ENCODE measurements at places on chromosomes 11 and 22.

DNA sequence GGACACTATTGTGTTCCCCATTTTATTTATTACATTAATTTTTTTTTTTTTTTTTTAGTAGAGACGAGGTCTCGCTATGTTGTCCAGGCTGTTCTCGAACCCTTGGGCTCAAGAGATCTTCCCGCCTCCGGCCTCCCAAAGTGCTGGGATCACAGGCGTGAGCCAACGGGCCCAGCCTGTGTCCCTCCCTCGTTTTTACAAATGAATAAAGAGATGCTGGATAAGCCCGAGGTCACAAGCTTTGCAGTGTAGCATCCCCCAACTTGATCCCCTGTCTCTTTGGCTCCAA lies 297 bp upstream of the MTFP1 start:
- DNase-seq, result no peak

- no peak for DNase-seq
These were observed 41.7 kb downstream of the BRD1 start for GRCh38 chr22:49785841-49786471.

DNA sequence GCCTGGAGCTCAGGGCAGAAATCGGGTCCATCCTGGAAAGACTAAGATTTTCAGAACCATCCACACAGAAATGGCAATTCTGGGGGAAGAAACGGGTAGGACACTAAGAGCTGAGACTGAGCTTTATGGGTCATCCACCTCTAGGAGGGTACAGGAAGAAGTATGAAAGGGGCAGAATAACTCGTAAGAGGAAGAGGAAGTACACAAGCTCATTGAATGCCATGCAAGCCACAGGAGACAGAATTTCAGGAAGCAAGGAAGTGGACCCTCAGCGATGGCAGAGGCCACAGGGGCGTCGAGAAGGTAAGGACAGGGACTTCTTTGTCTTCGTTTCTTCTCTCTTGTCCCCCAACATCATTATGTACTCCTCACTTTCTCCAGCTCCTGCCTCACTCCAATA lies 169.6 kb downstream of the MAML2 start:
- DNase-seq, result no peak

- DNase-seq, result peak; percentile 72
These were observed 16.5 kb upstream of the PRR5 start for GRCh38 chr22:44685384-44686056.

GRCh38 chr11:14446701-14447169 lies 52.9 kb downstream of the COPB1 start:
- DNase-seq, result no peak

GRCh38 chr11:69195824-69196782 lies 40.4 kb downstream of the SMIM38 start:
- DNase-seq, result no peak

DNA sequence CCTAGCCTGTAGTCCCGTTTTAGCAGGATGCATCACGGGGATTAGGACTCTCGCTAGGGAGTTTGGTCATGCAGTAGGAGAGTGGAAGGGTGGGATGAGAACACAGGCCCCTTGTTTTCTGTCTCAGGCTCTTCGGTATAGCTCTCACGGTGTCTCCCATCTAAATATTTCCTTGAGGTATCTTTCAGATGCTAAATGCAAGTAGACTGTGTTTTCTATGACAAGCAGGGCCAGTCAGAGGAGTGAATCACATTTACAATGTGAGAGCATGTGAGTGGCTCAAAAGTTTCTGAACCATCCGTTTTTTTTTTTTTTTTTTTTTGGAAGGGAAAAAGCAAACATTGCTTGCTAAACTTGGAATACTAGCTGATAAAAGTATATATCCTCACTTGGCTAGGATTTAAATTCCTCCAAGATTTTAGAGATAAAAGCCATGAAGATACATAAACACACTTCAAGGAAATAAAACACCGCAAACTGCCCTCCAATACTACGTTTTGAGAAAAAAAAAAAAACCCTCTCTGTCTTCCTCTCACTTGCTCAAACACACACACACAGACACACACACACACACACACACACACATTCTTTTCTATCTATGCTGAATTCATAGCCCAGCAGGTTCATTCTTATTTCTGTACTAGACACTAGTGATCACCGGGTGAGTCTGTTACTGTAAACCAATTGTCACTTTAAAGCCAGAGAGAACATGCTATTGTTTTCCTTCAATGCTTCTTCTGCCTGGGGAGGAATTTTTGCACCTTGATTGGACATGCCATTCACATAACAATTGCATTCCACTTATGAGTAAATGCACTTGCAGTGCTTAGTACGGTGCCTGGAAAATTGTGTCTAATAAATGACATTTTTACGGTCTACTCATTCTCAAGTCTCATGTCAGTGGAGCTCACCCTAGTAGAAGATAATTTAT lies 224.6 kb upstream of the CCDC90B start:
- DNase-seq, result no peak

DNA sequence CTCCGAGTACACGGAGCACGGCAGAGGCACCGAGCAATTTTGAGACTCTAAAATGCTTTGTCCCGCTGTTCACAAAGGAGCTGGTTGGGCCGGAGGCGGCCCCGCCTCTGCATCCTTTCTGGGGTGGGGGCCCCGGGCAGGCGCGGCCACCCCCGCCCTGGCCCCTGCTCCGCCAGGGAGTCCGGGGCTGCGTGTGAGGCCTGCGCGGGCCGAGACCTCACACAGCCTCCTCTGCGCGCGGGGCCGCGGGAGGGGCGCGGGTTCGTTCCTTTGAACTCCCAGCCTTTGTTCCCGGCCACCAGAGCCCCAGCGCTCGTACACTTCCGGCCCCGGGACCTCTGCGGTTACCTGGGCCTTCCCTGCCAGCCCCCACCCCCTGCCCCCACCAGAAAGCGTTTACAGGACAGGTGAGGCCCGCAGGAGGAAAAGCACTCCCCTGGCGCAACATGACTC lies 1.6 kb downstream of the FGF19 start:
- DNase-seq, result no peak

GRCh38 chr11:65703846-65704245 lies 8.2 kb upstream of the KAT5 start:
- DNase-seq, result no peak

- no peak for DNase-seq
These were observed 44.9 kb downstream of the GNB1L start for GRCh38 chr22:19809741-19810140.

GRCh38 chr22:49582181-49582580 lies 245.5 kb downstream of the BRD1 start:
- DNase-seq, result no peak

DNA sequence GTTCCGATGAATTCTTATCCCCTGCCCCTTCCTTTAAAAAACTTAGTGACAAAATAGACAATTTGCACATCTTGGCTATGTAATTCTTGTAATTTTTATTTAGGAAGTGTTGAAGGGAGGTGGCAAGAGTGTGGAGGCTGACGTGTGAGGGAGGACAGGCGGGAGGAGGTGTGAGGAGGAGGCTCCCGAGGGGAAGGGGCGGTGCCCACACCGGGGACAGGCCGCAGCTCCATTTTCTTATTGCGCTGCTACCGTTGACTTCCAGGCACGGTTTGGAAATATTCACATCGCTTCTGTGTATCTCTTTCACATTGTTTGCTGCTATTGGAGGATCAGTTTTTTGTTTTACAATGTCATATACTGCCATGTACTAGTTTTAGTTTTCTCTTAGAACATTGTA lies 12.0 kb downstream of the CCND1 start:
- DNase-seq, result no peak

- no peak for DNase-seq
These were observed 60.0 kb downstream of the GRK3 start for GRCh38 chr22:25624476-25624875.

- DNase-seq, result no peak
These were observed 31.6 kb downstream of the NECTIN1 start for GRCh38 chr11:119697445-119697844.

DNA sequence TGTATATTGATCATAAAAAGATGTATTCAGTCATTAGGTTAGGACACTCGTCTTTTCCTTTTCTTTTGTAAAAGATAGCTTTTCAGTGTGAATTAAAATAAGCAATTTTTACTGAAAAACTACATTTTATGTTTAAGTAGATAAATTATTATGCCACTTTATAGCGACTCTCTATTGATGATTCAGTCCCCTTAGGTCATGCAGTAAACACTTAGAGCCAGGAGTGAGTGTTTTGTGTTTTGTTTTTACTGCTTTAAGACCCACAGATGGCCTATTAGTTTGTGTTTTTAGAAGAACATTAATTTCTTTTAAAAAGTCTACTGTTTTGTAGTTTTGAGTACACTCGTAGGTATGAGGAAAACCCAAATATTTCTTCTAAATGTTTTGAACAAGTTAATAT lies 86.6 kb downstream of the YAP1 start:
- DNase-seq, result no peak

- no peak for DNase-seq
These were observed 31.9 kb upstream of the UPB1 start for GRCh38 chr22:24463071-24463760.

DNA sequence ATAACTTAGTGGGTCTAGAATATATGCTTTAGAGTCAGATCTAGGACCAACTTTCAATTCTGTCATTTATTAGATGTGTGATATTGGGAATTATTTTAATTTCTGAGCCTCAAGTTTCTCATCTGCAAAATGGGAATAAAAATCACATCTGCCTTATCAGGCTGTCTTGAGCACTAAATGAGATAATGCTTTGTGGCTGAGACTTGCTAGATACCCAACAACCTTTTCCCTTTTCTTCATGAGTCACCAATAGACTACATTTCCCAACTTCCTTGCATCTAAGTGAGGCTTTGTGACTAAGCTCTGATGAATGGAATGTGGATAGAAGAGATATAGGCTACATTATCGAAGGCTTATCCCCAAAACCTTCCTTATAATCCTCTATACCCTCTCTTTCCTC lies 220.7 kb upstream of the SESN3 start:
- no peak for DNase-seq

GRCh38 chr11:111978028-111978771 lies 41.1 kb downstream of the DIXDC1 start:
- DNase-seq, result no peak

DNA sequence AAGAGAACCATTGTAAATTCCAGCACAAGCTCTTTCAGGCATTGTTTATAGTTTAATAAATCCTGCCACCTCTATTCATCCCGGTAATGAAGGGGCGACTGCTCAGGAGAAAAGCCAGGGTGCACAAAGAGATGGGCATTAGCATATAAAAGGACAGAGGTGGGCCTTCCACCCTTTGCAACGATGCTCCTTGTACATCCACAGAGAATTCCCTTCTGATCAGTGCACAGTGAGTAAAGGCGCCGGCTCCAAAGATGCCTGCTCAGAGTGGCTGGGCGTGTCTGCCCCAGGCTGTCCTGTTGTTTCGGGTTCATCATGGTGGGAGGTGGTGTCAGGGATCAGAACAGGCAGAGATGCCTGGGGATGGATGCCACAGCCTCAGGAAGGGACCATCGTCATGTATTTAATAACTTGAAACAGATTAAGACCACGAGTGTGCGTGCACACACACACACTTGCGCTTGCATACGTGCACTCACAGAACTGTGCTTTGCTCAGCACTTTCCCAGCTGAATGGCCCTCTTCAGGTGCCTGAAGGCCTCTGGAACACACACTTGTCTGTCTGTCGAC lies 305.0 kb downstream of the TBC1D22A start:
- DNase-seq, result no peak

GRCh38 chr22:39343259-39344045 lies 6.3 kb upstream of the SYNGR1 start:
- no peak for DNase-seq

Data from GM06990 (cell line).